ENCODE measurements at places on chromosomes 2 and 18.

- DNase-seq, result no peak
These were observed 665.0 kb upstream of the FANCL start for GRCh38 chr2:58906081-58906645.

- DNase-seq, result no peak
These were observed 51.0 kb upstream of the FAHD2A start for GRCh38 chr2:95351598-95351915.

- no peak for DNase-seq
These were observed 1119.8 kb downstream of the TSN start for GRCh38 chr2:122875091-122875865.

DNA sequence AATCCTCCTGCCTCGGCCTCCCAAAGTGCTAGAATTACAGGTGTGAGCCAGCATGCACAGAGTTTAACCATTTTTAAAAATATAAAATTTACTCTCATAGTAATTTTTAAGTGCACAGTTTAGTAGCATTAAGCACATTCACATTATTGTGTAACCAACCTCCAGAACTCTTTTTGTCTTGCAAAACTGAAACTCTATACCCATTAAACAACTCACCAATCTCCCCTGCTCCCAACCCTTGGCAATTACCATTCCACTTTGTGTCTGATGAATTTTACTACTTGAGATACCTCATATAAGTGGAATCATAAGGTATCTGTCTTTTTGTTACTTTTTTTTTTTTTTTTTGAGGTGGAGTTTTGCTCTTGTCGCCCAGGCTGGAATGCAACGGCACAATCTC, 112.5 kb downstream of the BMPR2 start:
- DNase-seq, result no peak

DNA sequence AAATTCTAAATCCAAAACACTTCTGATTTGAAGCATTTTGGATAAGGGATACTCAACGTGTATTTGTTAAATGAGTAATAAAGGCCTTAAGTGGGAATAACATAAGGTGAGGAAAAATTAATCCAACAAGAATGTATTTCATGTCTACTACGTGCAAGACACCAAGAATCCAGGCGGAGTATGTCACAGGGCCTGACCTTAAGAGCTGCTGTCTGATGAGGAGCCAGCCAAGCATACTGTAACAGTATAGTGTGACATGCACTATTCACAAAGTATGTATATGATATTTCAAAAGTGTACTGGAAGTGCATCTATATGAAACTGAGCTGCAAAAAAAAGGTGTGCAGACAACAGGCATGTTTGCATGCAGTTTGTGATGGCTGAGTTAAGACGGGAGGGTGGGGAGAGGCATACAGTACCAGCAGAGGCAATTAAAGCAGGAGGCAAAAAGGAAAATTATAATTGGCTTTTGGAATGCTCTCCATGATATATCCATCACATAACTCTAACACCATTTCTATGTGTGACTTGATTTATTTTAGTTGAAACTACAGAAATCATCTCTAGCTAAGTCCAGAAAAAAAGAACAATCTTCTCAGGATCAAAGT, 18.2 kb downstream of the IWS1 start:
- no peak for DNase-seq

- DNase-seq, result no peak
These were observed 1365.5 kb upstream of the CHAC2 start for GRCh38 chr2:52402128-52402527.

DNA sequence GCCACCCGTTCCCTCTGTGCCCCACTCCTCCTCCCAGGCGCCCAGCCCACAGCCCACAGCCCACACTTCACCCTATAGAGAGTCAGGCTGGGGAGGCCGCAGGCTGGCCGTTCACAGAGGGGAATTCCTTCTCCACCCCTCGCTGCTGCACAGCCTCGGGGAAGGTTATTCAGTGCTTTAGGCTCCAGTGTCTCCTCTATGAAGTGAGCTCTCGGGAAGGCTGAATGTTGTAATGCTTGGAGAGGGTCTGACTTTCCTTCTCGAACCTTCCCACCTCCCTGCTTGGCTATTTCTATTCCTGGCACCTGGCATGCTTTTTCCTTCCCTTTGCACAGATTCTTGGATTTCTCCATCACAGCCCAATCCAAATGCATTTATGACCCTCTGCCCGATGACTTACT, 62.5 kb upstream of the SMAD7 start:
- no peak for DNase-seq

DNA sequence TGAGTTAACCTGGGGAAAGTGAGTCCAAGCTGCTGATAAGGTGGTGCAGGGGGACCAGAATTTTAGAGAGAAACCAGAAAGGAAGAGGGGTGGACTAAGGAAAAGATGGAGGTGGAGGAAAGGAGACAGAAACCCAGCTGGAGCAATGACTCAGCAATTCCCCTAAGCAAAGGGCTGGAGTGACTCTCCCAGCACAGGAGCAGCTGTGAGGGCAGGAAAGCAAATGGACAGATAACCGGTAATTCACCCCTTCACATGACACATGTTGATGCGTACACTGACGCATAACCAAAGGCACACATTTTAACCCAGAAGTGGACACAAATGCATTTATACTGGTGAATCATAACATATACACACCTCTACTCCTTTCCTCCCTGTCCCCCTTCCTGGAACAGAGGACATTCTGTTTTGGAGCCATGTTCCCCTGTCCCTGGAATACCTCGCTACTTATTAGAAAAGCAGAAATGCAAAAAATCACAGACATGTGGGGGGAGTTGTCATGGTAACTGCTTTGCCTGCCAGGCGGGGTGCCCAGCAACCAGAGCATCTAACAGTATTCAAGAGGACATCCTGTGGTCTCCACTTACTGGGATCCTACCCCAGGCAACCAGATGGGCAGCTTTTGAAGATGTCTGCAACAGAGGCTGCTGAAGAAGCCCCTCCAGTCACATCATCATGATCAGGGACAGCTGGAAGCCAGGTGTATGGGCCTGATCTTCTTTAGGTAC, 4.7 kb downstream of the CDK5R2 start:
- no peak for DNase-seq

DNA sequence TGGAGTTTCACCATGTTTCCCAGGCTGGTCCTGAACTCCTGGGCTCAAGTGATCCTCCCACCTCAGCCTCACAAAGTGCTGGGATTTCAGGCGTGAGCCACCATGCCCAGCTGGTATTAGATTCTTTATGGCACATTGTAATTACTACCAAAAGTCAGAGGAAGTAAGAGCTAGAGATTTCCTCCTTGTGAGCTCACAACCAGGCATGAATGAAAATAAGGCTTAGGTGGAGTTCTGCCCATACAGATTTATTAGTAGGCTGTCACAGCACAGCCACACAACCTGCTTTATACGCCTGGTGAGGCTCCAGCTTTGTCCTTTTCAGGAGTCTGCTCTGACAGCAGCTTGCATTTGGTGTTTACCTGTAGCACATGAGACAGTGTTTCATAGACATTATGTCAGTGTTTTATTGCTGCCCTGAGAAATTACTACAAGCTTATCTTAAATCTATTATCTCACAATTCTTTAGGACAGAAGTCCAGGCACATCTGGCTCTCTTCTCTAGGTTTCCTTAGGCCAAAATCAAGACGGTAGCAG, 156.6 kb downstream of the TANC1 start:
- DNase-seq, result no peak

GRCh38 chr2:160720098-160720497, 226.5 kb upstream of the RBMS1 start:
- no peak for DNase-seq
